ENCODE measurements at places on chromosomes 4 and X.

GRCh38 chr4:48224606-48225005, 45.0 kb downstream of the TEC start:
- DNase-seq: no peak

- no peak for DNase-seq
Observed at GRCh38 chr4:128974136-128974581, 119.2 kb downstream of the SCLT1 start.

GRCh38 chr4:6461301-6462165, 10.9 kb downstream of the PPP2R2C start:
- DNase-seq: no peak

- DNase-seq: no peak
Observed at GRCh38 chr4:150332086-150332485, 249.9 kb upstream of the MAB21L2 start.

DNA sequence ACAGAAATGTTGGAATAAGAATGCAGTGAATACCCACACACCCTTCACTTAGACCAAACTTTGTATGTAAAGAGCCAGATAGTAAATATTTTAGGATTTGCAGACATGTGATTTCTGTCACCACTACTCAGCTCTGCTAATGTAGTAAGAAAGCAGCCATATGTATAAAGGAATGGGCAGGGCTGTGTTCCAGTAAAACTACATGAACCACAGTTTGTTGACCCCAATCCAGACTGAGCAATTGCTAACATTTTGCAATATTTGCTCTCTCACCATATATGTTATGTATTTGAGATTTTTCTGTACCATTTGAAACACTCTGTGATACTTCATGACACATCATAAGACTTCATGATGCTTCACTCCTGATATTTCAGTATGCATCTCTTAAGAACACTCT, 32.0 kb upstream of the TBC1D1 start:
- DNase-seq: no peak

DNA sequence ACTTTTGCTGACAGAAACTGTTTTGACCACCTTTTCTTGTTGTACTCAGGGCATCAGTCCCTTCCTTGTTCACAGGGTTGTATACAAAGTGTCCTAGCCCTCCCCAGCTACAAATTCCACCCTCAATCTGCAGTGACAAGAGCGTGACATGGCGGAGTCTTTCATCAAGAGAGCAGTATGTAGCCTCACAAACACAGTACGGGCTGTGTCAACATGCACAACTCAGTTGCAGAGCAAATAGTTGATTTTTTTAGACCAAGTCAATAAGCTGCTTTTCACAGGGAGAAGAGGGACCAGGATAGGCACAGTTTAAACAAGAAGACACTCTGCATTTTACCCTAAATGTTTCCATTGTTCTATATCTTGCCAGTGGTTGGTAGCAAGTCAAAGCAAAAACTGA, 8.6 kb upstream of the HS6ST2 start:
- no peak for DNase-seq

- no peak for DNase-seq
Observed at GRCh38 chrX:13468096-13468495, 101.3 kb upstream of the EGFL6 start.

GRCh38 chrX:132077414-132077813, 50.4 kb downstream of the FRMD7 start:
- DNase-seq: no peak

GRCh38 chr4:183303301-183303700, 16.8 kb downstream of the CLDN22 start:
- no peak for DNase-seq

GRCh38 chr4:87153078-87153870, 67.1 kb downstream of the KLHL8 start:
- DNase-seq: no peak

DNA sequence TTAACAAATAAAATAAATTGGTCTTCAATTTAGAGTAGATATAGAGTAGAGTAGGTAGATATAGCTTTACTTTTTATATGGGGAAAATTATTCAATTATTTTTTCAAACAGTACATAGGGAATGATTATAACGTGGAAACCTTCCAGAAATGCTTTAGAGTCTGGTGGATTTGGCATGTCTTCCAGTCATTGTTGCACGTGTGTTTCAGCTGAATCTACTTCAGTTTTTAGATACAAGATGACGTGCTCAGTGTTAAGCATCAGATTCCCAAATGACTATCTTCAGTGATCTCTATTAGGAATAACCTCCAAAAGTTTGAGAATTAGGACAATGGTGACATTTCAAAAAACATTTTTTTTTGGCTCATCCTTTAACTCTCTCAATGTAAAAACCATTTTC, 616.9 kb downstream of the ANKRD50 start:
- DNase-seq: no peak
